ENCODE measurements at places on chromosomes 1 and 21.

- no peak for DNase-seq
Observed at GRCh38 chr1:45400049-45400448, 59.8 kb upstream of the MUTYH start.

- DNase-seq: no peak
Observed at GRCh38 chr1:93541045-93541444, 93.1 kb downstream of the FNBP1L start.

DNA sequence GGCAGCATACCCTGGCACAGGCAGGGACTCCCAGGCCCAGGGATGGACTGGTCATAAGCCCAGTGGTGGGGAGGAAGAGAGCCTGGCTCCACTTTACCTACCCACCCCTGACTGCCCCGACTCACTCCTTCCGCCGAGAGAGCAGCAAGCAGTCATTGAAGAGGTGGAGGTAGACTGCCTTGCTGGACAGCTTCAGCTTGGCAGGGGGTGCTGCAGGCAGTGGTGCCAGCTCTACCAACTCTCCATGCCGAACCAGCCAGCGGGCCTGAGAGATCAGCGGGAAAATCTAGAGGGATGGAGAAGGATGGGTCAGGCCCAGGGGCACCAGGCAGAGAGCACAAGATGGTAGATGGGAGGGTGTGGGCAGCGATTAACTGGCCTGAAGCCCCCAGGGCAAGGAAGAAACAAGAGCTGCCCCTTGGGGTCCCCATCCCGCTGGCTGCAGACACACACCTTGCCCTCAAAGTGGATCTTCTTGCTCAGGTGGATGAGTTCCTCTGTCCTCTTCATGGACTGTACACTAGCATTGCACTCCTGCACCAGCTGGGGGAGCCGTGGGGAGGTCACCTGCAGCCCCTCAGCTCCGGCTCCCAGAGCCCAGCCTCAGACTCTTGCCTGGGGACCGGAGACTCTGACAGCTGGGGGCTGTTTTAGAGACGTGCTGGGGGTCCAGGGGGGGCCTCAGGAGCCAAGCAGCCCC, 7.7 kb downstream of the ARHGEF19 start:
- DNase-seq: no peak

DNA sequence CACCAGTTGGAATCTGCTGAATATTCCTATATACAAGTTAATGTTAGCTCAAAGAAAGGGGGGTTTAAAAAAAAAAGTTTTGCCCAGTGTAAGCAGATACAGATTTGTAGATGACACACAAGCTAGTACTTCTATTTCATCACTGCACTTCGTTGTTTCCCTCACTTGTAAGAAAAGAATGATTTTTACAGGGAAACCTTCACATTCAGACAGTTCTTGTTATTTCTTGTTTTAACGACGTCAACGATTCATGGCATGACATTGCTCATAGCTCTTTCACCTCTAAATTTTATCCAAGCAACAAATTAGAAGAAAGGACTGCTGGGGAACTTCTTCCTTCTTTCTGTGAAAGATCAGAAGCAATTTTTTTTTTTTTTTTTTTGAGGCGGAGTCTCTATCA, 25.7 kb upstream of the C1orf105 start:
- no peak for DNase-seq

All from renal pelvis (tissue), 12 donors.